ENCODE measurements at places on chromosomes 1 and 21. TPM values are rescaled to one million over a fixed set of nuclear protein-coding genes. Genes with fewer than 3 reads are reported as not detected.
A peak's percentile ranks its signal among the peaks of the same experiment; 100 is the strongest.

Gene PLPP3
- total RNA-seq, result not detected

Gene CD1E
- total RNA-seq, result 0.42 TPM

Gene SPATA1
- 1.2 TPM for total RNA-seq

Gene LINGO4
- total RNA-seq, result 0.77 TPM

Gene SPRR3
- total RNA-seq, result not detected

Gene PLA2G2F
- total RNA-seq, result not detected

DNA sequence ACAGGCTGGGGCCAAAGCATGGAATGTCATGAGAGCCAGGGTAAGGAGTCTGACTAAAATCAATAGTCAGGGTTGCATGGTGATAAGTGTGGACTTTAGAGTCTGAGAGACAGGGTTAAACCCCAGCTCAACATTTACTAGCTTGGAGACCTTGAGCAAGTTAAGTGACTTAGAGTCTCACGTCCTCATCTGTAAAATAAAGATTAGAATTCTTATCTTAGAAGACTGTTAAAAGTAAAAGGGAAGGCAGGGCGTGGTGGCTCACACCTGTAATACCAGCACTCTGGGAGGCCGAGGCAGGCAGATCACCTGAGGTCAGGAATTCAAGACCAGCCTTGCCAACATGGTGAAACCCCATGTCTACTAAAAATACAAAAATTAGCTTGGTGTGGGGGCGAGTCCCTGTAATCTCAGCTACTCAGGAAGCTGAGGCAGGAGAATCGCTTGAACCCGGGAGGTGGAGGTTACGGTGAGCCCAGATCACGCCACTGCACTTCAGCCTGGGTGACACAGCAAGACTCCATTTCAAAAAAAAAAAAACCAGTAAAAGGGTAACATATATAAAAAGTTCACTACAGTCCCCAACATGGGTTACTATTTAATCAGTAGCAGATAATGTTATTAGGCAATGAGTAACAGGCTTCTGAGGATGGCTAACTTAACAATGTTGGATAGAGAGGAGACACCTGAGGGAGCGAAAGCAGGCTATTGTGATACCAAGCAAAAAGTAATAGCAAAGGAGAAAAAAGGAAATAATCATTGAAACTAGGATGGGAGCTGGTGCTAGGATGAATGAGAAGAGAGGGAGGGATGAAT, 20.8 kb downstream of the TMCO1 start:
- H3K27me3 ChIP-seq, result no peaks in the 10 kb centered on the region
- no peak overlapping the region for H3K27ac ChIP-seq
- DNase-seq, result no peak
- H3K4me3 ChIP-seq, result no peak overlapping the region
- peaks cover 8% of the 10 kb centered on the region for H3K36me3 ChIP-seq

- H3K4me1 ChIP-seq, result no peaks in the 10 kb centered on the region
- H3K36me3 ChIP-seq, result no peaks in the 10 kb centered on the region
- H3K4me3 ChIP-seq, result no peak overlapping the region
- DNase-seq, result no peak
- H3K27ac ChIP-seq, result no peak overlapping the region
Observed at GRCh38 chr1:96376846-96377245, 344.7 kb upstream of the PTBP2 start.

- H3K4me3 ChIP-seq, result no peak overlapping the region
- no peaks in the 10 kb centered on the region for H3K36me3 ChIP-seq
- H3K27me3 ChIP-seq, result peaks cover 61% of the 10 kb centered on the region
- H3K4me1 ChIP-seq, result no peaks in the 10 kb centered on the region
- H3K27ac ChIP-seq, result no peak overlapping the region
Observed at GRCh38 chr1:153432874-153433681, 16.8 kb downstream of the S100A7A start.

DNA sequence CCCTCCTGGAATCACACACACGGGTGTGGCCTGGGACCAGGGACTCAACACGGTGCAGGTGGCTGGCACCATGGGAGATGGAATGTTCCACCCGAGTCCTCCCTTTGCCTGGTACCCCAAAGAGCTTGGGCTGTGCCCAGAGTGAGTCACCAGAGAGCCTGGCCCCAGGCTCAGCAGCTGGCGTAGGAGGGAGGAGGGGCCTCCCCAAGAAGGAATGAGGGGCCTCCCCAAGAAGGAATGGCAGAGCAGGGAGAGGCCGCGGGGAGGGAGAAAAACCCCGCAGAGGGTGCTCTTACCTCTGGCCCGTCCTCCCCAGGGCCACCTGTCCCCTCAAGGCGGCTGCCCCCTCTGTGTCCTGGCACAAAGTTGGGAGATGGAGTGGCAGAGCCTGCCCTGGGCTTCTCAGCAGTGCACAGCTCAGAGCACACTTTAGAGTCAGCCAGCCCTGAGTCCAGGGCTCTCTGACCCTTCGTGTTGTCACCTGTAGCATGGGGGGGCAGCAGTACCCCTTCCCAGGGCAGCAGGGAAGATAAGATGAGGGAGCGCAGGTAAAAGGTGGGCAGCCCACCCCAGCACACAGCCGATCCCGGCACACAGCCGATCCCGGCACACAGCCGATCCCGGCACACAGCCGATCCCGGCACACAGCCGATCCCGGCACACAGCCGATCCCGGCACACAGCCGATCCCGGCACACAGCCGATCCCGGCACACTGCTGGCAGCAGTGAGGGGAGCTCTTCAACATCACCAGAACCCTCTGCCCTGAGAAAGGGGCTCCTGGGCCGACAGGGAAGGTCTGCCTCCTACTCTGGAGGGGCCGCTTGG, 20.2 kb upstream of the KCNAB2 start:
- peak overlapping the region; percentile 98 for H3K27ac ChIP-seq
- peaks cover 42% of the 10 kb centered on the region for H3K4me1 ChIP-seq
- H3K36me3 ChIP-seq, result peaks cover 2% of the 10 kb centered on the region

DNA sequence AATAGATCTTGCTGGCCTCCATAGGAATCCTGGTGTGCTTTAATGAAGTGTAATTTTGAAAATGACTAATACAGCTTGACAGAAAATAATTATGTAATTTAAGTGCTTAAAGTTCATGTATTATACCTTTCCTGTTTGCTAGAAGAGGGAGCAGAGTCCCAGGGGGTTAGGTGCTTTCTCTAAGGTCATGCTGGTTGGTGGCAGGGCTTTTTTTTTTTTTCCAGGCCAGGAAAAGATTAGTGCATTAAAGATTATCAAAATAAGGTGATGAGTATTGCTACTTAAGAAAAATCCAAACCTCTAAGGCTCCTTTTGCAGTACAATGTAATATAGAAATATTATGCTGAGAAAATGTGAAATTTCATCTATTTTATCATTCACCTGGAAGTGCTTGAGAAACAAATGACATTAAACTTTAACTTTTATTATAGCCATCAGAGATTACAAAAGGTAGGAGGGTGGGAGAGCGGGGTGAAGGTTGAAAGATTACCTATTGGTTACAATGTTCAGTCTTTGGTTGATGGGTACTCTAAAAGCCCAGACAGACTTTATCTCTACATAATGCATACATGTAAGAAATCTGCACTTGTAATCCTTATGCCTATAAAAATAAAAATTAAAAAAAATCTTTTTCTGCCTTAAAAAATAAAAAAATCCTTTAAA, 110.8 kb downstream of the RABGAP1L start:
- H3K36me3 ChIP-seq, result no peaks in the 10 kb centered on the region
- DNase-seq, result no peak
- H3K4me3 ChIP-seq, result no peak overlapping the region
- peaks cover 2% of the 10 kb centered on the region for H3K4me1 ChIP-seq
- H3K27me3 ChIP-seq, result no peaks in the 10 kb centered on the region
- no peak overlapping the region for H3K27ac ChIP-seq

GRCh38 chr1:200035956-200036618, 8.6 kb downstream of the NR5A2 start:
- no peak overlapping the region for H3K27ac ChIP-seq
- no peak for DNase-seq
- H3K4me3 ChIP-seq, result no peak overlapping the region
- H3K4me1 ChIP-seq, result peaks cover 17% of the 10 kb centered on the region

DNA sequence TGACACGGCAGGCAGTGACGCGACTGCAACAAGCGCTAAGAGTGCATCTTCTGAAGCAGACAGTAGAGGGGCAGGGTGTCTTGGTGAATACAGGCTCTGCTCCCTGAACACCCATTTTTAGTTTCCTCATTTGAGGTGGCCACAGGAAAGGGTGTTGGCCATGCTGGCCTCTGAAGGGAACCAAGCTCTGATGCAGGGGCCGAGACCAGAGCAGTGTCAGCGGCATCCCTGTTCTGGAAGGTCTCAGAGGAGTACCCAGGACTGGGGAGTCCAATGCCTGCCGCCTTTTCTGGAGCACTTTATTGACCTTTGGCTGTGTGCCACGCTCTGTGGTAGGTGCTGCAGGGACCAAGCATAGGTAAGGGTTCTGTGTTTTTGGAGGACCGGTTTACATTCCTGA, 100.4 kb downstream of the KCNJ6 start:
- H3K27me3 ChIP-seq, result peaks cover 10% of the 10 kb centered on the region
- no peaks in the 10 kb centered on the region for H3K4me1 ChIP-seq
- no peak overlapping the region for H3K4me3 ChIP-seq
- no peaks in the 10 kb centered on the region for H3K36me3 ChIP-seq

DNA sequence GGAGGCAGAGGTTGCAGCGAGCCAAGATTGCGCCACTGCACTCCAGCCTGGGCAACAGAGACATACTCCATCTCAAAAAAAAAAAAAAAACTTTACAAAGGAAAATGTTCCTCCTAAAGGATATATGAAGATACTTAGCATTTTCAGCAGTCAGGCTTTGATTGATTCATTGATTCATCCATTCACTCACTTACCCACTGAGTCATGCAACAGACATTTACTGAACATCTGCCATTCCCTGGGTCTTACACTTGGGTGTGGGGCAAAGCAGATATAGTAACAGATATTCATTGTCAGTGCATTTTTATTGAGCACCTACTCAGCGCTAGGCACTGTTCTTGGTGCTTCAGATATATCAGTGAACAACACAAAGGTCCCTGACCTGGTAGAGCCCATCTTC, 5.6 kb upstream of the LACTBL1 start:
- H3K27ac ChIP-seq, result no peak overlapping the region
- peaks cover 49% of the 10 kb centered on the region for H3K27me3 ChIP-seq
- H3K4me1 ChIP-seq, result peaks cover 7% of the 10 kb centered on the region
- no peaks in the 10 kb centered on the region for H3K36me3 ChIP-seq

DNA sequence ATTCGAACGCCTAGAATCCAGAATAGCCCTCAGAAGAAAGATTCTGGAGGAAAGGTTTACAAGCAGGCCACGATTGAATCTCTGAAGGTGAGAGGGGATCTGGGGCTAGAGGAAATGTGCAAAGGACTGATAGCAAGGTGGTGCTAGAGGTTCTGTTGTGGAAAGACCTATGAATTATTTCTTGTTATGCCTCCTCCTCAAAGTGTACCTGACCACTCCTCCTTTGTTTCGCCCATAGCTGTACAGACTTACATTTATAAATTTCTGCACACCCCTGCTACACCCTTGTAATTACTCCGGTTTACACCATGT, 986 bp downstream of the TCEANC2 start:
- peaks cover 12% of the 10 kb centered on the region for H3K36me3 ChIP-seq
- H3K4me3 ChIP-seq, result no peak overlapping the region
- DNase-seq, result no peak

- DNase-seq, result no peak
- peaks cover 2% of the 10 kb centered on the region for H3K36me3 ChIP-seq
- no peak overlapping the region for H3K27ac ChIP-seq
- peaks cover 30% of the 10 kb centered on the region for H3K27me3 ChIP-seq
- peaks cover 4% of the 10 kb centered on the region for H3K4me1 ChIP-seq
Observed at GRCh38 chr1:237867380-237867888, 23.3 kb downstream of the ZP4 start.

DNA sequence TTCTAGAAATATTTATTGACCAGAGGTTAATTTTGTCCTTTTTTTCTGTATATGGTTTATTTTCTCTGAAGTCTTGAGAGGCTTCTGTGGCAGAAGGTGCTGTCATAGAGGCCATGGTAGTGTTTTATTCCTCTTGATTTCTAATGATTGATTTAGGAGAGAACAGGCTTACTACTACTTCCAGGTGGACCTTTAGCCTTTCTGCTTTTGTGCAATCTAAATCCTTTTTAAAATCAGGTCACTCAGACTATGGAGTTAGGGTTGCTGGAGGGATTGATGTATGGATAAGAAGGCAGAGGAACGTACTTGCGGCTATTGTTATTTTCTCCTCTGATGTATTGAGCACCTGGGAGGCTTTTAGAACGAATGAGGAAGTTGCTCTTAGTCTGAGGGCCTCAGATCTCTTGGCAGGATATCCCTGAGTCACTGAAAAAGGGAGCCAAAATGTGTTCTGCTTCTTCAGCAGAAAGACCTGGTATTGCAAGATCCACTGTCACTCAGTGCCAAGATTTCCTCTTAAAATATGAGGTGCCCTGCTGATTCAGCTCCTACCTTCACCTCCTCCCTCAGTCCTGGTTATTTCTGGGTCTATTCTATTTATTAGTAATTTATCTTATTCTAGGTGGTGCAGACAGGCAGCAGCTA, 277.4 kb downstream of the ZNF648 start:
- H3K4me3 ChIP-seq, result no peak overlapping the region
- H3K4me1 ChIP-seq, result no peaks in the 10 kb centered on the region
- no peak for DNase-seq
- no peaks in the 10 kb centered on the region for H3K36me3 ChIP-seq

DNA sequence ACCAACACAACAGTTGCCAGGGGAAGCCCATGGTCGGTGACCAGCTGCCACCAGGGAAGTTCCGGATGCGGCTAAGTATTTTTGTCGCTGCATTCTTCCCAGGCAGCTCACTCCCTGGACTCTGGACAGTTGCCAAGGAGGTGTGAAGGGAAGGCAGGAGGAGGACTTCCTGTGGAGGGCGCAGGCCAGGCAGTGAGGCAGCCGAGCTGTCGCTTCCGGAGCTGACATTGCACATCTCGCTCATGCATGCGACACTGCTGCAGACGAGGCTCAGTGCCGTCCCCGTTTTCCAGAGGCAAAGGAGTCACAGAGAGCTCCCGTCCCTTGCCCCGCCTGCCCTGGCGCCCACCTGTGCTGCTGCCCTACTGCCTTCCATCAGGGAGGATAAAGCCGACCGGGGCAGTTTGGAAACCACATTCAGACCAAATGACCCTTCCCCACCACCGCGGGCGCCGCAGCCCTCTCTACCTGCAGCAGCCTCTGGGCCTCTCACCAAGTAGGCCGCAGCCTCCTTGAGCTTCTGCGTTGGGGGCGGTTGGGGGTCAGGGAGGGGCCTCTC, 81.4 kb downstream of the NENF start:
- no peaks in the 10 kb centered on the region for H3K4me1 ChIP-seq
- peaks cover 86% of the 10 kb centered on the region for H3K27me3 ChIP-seq
- H3K4me3 ChIP-seq, result peak overlapping the region; percentile 41
- H3K27ac ChIP-seq, result no peak overlapping the region
- no peak for DNase-seq

DNA sequence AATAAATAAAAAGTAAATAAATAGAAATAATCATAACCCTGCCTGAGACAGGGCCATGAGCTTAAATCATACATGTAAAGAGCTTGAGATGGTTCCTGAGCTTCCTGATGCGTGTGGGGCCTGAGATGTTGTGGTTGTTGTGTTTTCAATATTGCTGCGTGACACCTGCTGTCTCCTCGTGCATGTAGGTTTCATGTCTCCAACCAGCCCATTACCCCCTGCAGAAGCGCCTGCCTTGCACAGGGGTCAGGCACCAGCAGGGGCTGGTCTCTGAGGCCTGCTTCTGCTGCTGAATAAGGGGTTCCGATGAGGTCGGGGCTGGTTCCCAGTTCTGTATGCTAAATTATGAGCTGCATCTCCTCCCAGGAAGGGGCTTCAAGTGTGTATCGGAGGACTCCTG, 15.9 kb downstream of the UMODL1 start:
- peaks cover 16% of the 10 kb centered on the region for H3K27me3 ChIP-seq
- H3K4me3 ChIP-seq, result no peak overlapping the region
- DNase-seq, result no peak
- H3K4me1 ChIP-seq, result peaks cover 15% of the 10 kb centered on the region
- H3K27ac ChIP-seq, result no peak overlapping the region

- no peak overlapping the region for H3K4me3 ChIP-seq
- peaks cover 20% of the 10 kb centered on the region for H3K4me1 ChIP-seq
- H3K27ac ChIP-seq, result no peak overlapping the region
- H3K36me3 ChIP-seq, result peaks cover 5% of the 10 kb centered on the region
Observed at GRCh38 chr1:235424092-235424491, 56.9 kb downstream of the TBCE start.

Data from T-helper 17 cell (primary cell).